ENCODE measurements at places on chromosomes 6 and 20.

- no peak for DNase-seq
These were observed 18.1 kb upstream of the SNRPB2 start for GRCh38 chr20:16711661-16712258.

- no peak for DNase-seq
These were observed 73.3 kb downstream of the ADGRG6 start for GRCh38 chr6:142374965-142375733.

GRCh38 chr20:39048000-39048696 is 86.0 kb downstream of the DHX35 start:
- no peak for DNase-seq

- no peak for DNase-seq
These were observed 2.0 kb downstream of the ZNF335 start for GRCh38 chr20:45969712-45970634.

GRCh38 chr6:99119109-99120031 is 171.6 kb upstream of the FBXL4 start:
- no peak for DNase-seq

DNA sequence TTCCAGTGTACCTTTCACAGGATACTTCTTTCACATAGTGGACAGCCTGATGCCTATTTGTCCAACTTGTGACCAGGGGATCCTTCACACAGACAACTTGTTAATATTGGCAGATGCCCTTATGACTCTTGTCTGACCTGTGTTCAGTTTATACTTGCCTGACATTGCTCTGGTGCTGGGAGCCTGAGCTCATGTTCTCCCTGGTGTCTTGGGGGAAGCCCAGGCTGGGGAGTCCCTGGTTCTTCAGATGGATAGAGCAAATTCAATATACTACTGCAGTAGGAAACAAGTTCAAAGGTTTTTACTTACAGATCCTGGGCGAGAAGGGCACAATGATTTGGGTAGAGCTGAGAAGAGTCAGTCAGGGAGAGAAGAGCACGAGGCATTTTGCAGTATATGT is 76.1 kb downstream of the NKAIN2 start:
- no peak for DNase-seq

DNA sequence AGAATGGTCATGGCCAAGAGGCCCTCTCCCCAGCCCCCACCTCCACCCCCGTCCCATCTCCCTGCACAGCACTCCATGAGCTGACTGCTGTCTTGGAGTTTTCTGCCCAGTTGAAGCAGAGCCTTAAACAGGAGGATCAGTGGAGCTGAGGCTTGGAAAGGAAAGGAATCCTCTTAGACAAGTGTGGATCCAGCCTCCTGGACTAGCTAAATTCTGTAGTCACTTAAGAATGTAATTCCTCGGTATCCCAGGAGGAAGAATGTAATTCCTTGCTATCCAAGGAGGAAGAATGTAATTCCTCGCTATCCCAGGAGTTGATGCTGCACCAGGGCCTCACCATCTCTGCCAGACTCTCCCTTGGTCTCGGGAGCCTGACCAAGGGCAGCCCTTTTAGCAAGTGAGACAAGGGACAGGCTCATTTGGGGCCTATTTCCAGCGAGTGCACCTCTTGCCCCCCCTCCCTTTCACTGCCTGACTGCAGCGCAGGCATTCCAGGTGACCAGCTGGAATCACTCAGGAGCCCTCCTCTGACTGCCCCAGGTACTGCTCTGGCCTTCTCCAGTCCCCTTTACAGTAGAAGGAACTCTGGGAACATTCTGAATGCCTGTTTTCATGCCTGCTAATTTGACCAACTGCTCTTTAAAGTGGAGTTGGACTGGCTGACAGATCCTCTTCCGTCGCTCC is 76.2 kb downstream of the TCP11 start:
- no peak for DNase-seq

DNA sequence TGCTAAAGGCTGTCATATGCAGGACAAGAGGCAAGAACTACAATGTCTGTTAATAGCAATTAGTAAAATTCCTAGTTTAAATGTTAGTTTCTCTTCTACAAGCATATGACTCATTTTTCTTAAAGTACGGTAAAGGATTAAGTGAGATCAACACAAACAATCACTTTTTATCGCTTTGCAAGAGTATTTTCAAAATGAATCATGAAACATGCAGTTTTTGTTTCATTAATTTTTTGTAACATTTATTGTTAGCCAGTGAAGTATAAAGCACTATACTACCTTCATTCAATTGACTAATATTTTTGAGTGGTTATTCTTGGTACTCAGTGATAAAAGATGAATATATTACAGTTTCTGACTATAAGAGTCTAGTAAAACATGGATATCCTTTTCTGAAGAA is 138.6 kb downstream of the AHI1 start:
- no peak for DNase-seq

GRCh38 chr6:53737746-53738145 is 57.1 kb upstream of the LRRC1 start:
- DNase-seq = no peak

DNA sequence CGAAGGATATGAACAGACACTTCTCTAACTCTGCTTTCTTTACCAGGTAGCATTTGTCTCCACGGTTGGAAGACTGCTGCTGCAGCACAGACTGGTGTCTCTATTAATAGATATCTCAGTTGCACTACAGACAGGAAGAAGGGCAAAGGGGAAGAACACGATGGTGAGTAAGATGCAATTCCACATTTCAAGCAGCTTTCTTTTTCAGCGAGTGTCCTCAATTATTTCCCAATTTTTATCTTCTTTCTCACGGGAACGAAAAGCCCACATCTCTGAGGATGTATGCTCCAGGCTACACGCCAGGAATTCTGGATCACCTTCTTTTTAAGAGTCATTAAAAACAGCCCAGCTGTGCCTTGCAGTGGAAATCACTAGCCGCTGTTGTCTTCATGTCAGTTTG is 311.6 kb upstream of the ECI2 start:
- no peak for DNase-seq

DNA sequence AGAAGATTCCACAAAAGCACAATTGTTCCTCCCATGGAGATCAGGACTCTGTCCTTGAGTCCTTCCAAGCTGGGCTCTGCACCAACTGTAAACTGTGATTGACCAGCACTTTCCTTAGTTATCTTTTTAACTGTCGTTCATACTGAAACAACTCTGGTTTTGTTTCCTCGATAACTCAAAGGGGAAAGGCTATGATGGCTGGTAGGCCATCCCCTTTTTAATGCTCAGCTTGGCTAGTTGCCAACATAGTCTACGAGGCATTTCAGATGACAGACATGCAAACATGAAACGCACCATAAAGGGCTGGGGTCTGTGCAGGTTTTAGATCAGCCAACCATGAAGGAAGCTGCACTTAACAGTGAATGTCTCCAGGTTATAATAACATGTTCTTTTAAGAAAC is 497.1 kb upstream of the ARID1B start:
- no peak for DNase-seq

- no peak for DNase-seq
These were observed 15.0 kb downstream of the GABBR1 start for GRCh38 chr6:29617782-29618554.

DNA sequence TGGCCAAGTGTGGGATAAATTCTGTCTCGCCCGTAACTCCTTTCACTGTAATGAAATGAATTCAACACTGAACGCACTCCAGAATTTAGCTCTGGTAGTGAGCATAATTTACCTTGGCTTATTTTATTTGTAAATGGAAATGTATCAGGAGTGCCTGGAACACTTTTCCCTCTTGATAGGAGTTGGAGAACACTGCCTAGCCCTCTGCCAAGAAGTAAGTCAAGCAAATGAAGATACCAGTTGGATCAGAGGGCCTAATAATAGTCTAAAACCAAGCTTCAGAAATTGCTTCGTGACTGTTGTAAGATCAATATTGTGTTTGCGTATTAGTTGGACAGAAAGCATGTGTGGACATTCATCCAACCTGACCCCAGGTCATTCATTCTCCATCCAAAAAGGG is 64.6 kb upstream of the TPD52L1 start:
- DNase-seq = no peak

DNA sequence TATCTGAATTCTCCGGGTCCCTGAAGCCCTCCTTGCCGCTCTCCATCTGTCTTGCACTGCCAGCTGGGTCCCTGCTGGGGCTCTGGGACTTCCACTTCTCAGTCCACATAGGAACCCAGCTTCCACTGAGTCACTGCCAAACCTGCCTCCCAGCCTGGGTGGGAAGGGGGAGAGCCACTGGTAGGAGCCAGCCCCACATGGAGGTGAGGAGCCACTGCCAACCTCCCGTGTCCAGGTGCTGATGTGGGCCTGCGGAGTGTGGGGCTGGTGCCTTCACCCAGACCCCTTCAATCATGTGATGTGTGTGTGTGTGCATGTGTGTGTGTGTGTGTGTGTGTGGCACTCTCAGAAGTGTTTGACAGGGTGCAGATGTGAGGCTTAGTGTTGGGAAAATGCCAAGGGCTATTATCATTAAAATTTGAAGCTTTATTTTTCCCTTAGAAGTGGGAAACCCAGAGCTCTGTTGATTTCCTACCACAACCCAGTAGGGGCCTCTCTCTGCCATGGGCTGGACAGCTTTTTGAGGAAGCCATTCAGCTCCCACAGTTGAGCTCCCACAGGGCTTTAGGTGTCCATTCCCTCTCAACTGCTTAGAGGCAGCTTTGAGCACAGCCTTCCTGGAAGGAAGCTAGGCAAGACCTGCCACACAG is 9.3 kb upstream of the SGK2 start:
- no peak for DNase-seq

- DNase-seq = no peak
These were observed 4.4 kb downstream of the AMD1 start for GRCh38 chr6:110878751-110879522.

DNA sequence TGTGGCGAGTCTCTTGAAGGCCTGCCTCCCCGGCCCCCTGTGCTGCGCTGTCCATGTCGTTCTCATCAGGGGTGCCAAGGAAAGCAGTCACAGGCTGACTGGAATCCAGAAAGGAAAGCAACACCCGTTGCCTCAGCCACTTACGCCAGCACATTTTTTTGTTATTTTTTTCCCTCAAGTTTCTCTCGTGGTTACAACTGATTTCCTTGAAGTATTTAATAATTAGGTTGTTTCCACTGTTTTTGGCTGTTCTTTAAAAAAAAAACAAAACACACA is 17.9 kb upstream of the SLC22A1 start:
- DNase-seq = no peak

GRCh38 chr6:16898640-16899396 is 137.6 kb upstream of the ATXN1 start:
- no peak for DNase-seq

DNA sequence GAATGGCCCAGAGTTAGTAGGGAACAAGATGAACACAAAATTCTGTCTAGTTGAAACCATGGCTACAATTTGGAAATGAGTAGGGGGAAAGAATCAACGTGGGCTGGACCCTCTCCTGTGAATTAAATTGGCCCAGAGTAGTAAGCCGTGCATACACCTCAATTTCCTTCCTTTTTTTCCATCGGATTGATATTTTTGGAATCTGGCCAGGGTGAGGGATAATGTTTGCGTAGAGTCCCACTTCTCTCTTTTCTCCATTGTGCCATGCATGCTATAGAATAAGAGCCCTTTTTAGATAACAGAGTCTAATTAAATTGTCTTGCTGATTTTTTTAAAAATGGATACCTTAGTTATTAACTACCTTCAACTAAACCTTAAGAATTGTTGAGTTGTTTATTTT is 35.2 kb downstream of the XRN2 start:
- DNase-seq = no peak

DNA sequence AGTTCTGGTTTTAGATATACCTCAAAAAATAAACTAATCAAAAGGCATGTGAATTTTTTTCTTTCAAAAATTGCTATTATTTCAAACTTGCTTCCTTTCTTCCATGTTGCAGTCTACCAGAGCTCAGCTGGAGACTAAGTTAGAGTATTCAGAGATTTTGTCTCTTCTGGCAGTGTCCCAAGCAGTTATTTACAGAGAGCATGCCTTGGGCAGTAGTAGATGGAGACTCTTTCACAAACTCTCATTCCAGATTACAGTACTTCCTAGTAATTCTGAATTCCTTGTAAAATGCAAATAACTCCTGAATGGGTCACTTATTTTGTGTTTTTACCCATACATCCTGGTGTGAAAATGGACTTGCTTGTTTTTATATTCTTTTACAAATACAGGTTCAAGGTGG is 703.4 kb downstream of the EPHA7 start:
- no peak for DNase-seq

DNA sequence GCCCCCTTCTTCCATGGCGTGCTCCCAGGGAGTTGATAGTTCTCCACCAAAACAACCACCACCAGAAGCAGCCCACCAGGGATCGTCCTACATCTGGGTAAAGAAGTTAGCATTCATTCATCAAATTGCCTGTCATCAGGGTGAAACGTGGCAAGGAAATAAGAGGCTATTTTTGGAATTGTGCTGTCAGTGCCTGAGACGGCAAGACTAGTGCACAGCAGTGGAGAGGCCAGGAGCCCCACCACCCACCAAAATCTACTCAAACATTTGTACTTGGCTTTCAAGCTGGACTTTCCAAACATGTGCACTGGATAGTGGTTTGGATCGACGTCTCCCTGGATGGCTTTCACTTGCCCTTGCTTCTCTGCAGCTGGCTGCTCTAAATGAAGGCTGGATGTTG is 44.8 kb downstream of the TXNDC5 start:
- DNase-seq = no peak

- no peak for DNase-seq
These were observed 51.6 kb downstream of the RIOK1 start for GRCh38 chr6:7441048-7441775.

DNA sequence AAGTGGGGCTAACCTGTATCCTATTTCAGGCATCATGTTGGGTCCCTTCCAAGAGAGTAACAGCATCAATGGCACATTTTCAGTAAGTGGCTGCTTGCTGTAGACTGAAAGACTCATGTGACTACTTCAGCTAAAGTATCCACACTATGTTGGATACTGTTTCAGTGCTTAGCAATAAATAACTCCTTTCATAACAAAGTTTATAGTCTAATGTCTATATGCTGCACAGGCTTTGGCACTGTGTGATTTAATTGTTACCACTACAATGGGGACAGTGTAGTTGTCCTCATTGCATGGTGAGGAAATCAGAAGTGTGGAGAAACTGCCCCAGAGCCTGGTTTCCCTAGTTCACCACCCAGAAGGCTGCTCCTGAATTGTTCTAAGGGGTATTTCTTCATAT is 318.0 kb upstream of the PTCHD4 start:
- DNase-seq = no peak

- DNase-seq = no peak
These were observed 717 bp downstream of the MRPL14 start for GRCh38 chr6:44126320-44127149.
